ENCODE measurements at places on chromosomes 16 and 17.

GRCh38 chr17:67696347-67696746 lies 21.4 kb upstream of the NOL11 start:
- no peak for DNase-seq

DNA sequence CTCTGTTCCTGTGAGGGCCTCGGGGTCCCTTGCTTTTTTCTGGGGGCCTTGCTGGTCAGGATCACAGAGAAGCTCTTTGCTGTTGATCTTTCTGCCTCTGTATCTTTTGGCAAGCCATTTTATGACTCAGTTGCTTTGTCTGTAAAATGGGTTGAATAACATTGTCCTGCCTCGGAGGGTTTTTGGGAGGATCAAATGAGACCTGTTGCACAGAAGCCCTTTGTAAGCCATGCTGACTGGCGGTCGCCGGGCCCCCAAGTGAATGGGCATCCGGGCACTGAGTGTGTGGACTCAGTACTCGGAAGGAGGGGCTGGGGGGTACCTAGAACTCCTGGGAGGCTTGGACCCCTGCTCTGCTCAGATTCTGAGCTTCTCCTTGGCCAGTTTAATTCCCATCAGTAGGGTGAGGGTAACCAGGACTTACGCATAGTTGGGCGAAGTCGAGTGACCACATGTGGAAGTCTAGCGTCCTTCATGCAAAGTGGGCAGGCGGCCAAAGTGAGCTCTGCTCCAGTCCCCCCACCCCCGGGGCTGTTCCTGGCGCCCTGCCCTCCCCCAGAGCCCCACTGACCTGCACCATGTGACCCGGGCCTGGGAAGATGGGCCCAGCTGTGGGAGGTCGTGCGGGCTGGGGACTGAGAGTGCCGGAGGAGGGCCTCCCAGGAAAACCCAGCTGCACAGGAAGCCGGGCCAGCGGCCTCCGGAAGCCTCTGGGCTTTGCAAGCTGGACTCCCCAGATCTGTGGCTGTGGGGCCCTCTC lies 284.0 kb downstream of the SEC14L1 start:
- DNase-seq, result no peak

DNA sequence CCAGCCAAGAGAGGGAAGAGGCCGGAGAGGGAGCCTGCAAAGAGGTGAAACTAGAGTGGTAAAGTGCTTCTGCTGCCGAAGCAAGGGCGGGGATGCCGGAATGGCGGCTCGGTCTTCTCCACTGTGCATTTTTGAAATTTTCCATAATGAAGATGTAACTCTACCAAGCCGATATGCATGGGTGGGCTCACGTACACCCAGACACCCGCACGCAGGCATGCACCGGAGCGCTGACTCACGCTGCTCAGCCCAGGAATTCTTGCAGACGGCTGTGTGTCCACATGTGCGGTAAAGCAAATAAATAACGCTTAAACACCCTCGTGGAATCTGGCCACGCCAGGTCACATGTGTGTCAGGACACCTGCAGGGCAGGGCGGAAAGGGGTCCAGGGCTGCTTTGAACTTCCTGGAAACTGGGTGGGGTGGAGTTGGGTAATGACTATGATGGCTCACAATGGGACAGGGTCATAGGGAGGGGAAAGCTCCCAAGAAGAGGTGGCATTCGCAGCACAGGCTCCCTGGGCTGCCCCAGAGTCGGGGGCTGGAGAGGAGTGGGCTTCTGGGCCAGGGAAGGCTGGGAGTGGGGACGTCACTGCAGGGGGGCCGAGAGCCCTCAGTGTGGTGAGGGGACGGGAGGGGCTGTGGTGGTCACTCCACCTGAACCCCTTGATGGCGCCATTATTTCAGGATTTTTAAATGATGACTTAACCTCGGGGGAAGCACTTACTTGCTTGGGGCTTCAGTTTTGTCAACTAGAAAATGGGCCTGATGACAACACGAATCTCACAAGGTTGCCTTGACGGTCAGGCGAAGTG lies 265.5 kb downstream of the PARN start:
- peak; percentile 65 for DNase-seq

GRCh38 chr16:53773150-53773846 lies 69.3 kb downstream of the FTO start:
- DNase-seq, result no peak

- DNase-seq, result no peak
Observed at GRCh38 chr17:6496640-6497441, 52.6 kb downstream of the PIMREG start.

- DNase-seq, result no peak
Observed at GRCh38 chr16:12436201-12436657, 367.5 kb downstream of the CPPED1 start.

- DNase-seq, result no peak
Observed at GRCh38 chr17:3710951-3711383, 12.7 kb upstream of the HASPIN start.

DNA sequence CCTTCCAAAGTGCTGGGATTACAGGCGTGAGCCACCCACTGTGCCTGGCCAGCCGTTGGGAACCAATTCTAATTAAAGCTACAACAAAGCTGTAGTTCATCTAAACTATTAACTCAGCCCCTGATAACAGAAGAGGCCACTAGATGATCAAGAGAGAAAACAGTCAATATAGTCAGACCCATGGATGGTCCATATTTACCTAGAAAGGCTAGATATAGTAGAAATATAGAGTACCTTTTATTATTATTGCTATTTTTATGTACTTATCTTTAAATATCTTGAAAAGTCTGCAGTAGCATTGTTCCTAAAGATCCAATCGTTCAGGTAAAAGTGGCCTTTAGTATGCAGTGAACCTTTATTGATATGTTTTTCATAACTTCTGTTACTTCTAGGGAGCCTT lies 43.2 kb downstream of the RNF213 start:
- DNase-seq, result no peak

DNA sequence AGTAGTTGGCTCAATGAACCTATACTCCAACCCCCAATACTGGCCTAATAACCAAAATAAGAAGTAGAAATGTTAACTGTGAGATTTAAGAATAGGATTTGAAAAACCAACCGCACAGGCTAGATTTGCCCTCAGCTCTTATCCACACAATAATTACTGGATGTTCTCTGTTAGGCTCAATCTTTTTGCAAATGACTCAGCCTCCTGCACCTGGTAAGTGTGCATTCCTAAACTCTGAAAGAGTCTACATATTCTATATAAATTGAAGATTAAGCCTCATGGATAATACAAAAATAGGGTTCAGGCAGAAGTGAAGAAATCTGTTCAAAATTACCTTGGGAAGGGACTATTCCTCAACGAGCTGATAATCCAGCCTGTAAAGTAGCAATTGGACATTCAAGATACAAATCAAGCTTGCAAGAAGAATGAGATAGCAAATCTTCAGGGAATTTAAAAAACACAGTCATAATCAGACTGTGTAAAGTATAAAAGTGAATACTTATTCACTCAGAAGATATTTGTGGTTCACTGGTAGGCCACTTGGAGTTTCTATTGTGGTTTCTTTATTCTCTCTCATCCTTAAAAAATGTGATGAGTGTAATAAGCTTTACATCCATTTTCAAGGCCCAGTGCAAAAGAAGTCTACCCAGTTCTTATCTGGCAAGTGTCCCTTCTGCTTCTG lies 931.9 kb upstream of the SOX9 start:
- peak; percentile 35 for DNase-seq

- peak; percentile 56 for DNase-seq
Observed at GRCh38 chr16:84881702-84882521, 62.1 kb downstream of the CRISPLD2 start.

DNA sequence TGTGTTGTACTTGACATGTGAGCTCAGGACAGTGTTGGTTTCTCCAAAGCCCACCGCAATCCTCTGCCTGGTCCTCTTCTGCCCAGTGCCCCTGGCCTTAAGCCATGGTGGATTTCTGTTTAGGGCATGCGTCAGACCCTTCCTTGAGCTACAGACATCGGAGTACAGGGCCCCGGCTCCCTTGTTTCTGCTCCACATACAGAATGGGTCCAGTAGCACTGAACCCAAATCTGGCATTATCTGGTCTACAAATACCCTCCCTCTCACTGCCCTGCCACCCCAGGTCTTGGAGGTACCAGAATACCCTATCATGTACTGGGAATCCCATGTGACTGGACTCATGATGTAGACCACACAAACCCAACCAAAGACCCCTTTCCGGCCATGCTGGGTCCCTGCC lies 27.4 kb upstream of the ZNHIT3 start:
- no peak for DNase-seq

DNA sequence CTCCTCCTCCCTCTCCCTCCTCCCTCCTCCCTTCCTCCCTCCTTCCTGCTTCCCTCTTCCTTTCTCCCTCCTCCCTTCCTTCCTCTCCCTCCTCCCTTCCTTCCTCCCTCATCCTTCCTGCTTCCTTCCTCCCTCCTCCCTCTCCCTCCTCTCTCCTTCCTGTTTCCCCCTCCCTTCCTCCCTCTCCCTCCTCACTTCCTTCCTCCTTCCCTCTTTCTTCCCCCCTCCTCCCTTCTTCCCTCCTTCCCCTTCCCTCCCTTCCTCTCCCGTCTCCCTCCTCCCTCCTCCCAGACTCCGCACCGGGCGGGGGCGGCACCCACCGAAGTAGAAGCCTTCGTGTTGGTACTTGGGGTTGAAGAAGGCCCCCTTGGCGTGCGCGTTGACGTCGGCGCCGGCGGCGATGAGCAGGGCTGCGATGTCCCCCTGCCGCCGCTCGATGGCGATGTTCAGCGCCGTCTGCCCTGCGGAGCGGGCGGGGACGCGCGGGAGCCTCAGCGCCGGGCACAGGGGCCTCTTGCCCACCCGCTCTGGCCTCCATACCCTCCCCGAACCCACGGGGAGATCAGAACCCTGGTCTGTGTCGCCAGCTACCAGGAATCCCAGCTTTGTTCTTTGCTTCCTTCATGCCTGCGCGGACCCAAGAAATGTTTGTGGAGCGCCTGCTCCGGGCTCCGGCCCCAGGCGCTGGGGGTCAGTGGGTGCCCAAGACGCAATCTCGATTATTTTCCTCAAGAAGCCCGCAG lies 22.2 kb downstream of the TRPV3 start:
- DNase-seq, result no peak

DNA sequence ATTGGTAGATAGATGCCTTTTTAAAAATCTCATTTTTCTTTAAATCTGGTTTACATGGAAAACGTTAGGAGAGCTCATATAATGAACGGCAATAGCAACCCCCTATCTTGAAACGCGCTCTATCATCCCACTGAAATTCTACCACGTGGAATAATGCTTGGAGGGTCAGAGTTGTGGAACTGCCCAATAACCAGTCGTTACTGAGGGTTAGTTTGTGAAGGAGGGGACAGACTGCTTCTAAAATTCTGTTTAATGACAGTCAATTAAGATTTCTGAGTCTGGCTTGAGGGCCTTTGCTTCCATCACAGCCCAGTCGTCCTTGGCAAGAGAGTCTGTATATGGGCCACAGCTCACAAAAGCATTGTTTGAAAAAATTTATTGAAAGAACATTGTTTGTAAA lies 482 bp downstream of the IRF8 start:
- no peak for DNase-seq

DNA sequence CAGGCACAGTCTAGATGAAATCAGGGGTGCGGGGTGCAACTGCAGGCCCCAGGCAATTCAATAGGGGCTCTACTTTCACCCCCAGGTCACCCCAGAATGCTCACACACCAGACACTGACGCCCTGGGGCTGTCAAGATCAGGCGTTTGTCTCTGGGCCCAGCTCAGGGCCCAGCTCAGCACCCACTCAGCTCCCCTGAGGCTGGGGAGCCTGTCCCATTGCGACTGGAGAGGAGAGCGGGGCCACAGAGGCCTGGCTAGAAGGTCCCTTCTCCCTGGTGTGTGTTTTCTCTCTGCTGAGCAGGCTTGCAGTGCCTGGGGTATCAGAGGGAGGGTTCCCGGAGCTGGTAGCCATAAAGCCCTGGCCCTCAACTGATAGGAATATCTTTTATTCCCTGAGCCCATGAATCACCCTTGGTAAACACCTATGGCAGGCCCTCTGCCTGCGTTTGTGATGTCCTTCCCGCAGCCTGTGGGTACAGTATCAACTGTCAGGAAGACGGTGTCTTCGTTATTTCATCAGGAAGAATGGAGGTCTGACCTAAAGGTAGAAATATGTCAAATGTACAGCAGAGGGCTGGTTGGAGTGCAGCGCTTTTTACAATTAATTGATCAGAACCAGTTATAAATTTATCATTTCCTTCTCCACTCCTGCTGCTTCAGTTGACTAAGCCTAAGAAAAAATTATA lies 1.6 kb downstream of the HBA1 start:
- DNase-seq, result no peak

- no peak for DNase-seq
Observed at GRCh38 chr17:7714721-7715594, 2.6 kb upstream of the DNAH2 start.

DNA sequence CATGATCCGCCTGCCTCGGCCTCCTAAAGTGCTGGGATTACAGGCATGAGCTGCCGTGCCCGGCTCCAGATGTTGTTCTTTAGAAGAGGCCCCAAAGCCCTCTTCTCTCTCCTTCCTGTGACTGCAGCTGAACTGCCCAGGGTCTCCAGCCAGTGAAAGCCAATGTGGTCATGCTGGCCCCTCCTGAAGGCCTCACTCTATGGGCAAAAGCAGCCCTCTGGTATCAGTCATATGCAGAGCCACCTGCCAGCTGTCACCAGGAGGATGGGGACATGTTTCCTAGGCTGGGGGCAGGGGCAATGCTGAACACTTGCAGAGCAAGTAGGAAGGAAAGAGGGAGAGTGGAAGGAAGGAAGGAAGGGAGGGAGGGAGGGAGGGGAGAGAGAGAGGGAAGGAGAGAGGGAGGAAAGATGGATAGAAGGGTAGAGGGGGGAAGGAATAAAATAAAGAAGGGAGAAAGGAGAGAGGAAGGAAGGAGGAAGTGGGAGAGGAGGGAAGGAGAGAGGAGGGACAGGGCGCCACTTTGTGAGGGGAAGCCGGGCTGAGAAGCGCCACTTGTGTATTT lies 36.0 kb downstream of the SOCS3 start:
- no peak for DNase-seq

DNA sequence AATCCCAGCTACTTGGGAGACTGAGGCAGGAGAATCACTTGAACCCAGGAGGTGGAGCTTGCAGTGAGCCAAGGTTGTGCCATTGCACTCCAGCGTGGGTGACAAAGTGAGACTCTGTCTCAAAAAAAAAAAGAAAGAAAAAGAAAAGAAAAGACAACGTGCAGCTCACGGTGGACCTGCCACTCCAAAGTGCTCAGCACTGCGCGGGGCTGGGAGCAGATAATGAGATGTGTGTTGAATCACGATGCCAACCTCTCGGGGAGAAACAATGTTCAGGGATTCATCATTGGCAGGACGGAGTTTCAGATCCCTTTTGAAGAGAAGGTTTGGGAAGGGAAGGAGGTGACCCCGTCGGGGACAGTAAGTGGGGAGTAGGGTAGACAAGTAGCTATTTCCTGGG lies 19.2 kb downstream of the WFDC1 start:
- no peak for DNase-seq

- no peak for DNase-seq
Observed at GRCh38 chr17:3935140-3935542, 18.9 kb upstream of the P2RX1 start.

Measured in keratinocyte (primary cell).